ENCODE measurements at places on chromosomes 5 and 9.

DNA sequence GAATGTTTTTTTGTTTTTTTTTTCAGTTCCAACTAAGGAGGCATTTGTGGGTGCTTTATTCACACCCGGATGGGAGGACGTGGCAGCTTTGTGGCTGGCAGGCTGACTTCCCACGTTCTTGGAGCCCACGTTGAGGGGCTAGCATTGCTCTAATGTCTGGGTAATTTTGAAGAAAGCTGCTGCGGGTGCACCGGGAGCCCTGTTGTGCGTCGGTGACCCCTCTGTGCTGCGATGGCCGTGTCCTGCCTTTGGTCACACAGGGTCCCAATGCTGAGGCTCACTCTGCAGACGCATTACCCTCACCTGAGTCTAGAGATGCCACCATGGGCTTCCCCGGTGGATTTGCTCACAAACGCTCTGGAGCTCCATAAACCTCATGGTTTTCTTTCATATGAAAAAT lies 34.2 kb downstream of the NDUFS6 start:
- DNase-seq = no peak

DNA sequence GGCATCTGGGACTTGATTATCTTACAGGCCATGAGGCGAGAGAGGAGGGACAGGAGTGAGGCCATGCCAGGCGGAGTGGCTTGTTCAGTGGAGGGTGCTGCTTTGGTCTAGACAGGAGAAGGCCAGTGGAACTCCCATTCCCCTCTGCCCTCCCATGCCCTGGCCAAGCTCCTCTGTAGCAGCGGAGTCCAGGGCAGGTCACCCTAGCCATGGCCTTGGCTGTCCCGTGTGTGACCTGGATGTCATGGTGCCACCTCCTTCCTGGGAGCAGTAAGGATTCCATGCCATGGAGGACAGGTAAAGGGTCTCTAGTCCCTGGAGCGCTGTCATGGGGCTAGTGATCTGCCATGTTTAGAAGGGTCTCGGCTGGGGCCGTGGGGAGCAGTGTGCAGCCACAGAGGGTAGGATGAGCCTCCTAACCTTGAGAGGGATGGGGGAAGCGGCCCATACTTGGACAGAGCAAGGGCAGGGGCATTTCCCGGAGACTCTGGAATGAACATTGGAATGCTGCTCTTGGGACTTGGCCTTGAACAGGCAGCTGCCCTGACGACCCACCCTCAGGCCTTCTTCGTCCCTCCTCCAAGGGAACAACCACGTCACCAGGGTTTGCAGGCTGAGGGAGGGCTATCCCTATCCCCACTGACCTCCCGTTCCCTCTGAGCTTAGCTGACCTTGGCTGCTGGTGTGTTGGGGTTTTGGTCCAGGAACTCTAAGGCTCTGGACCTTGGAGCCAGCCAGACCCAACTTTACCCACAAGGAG lies 100.4 kb downstream of the DAB2IP start:
- no peak for DNase-seq

DNA sequence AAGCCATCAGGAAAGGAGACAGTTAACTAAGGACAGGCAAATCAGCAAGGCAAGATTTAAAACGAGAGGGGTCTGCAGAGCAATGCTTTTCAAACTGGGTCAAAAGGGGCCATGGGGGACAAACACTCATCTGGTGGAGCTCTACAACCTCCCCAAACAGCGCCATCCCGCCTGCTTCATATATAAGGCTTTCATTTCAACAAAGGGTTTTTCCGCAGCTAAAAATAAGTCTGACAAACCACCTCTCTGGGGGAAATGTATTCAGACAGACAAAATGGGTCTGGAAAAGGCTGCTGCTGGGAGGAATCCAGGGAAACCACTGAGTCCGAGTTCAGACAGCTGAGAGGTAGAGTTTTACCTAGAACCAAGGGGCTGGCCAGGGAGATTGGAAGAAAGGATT lies 8.3 kb upstream of the SEPTIN8 start:
- DNase-seq = no peak

- no peak for DNase-seq
These were observed 7.2 kb downstream of the TAS2R1 start for GRCh38 chr5:9622971-9623421.

DNA sequence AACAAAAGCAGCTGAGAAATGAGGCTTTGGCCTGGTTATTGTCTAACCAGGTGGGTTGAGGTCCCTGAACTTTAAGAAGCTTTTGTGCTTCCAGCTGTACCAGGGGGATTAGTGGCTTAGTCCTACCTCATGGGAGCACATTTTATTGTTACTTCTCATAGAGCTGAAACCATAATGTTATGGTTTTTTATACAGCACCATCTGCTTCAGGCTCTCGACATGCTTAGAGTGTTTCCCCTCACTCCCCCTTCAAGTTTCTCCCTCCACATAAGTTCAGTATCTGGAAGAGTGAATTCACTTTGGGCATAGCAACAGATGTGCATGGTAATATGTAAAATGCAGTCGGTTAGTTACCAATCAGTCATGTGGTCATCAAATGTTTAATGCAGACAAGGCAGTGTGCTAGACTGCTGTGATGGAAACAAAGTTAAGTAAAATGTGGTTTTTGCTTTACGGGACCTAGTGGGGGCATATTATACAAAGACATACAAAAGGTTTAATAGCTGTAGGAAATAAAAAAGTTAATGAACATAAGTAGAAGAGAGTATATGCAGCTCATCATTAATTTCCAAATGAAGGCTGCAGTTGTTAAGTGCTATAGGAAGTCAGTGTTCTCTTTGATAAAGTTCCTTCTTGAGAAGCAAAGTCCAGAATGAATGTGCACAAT lies 95.9 kb upstream of the SPRY4 start:
- no peak for DNase-seq

DNA sequence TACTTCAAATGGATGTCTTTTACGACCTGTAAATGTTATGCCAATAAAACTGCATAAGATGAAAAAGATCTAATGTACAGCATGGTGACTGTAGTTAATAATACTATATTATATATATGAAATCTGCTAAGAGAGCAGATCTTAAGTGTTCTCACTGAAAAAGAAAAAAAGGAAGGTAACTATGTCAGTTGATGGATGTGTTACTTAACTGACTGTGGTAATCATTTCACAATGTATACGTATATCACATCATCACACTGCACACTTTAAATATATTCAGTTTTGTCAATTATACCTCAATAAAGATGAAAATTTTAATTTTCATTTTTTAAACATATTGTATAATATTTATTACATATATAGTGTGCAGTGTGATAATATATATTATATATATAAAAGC lies 31.9 kb downstream of the THBS4 start:
- DNase-seq = no peak

- DNase-seq = no peak
These were observed 531.9 kb upstream of the CHD1 start for GRCh38 chr5:99460701-99461100.

GRCh38 chr9:23232831-23233230 lies 593.2 kb downstream of the ELAVL2 start:
- DNase-seq = no peak

DNA sequence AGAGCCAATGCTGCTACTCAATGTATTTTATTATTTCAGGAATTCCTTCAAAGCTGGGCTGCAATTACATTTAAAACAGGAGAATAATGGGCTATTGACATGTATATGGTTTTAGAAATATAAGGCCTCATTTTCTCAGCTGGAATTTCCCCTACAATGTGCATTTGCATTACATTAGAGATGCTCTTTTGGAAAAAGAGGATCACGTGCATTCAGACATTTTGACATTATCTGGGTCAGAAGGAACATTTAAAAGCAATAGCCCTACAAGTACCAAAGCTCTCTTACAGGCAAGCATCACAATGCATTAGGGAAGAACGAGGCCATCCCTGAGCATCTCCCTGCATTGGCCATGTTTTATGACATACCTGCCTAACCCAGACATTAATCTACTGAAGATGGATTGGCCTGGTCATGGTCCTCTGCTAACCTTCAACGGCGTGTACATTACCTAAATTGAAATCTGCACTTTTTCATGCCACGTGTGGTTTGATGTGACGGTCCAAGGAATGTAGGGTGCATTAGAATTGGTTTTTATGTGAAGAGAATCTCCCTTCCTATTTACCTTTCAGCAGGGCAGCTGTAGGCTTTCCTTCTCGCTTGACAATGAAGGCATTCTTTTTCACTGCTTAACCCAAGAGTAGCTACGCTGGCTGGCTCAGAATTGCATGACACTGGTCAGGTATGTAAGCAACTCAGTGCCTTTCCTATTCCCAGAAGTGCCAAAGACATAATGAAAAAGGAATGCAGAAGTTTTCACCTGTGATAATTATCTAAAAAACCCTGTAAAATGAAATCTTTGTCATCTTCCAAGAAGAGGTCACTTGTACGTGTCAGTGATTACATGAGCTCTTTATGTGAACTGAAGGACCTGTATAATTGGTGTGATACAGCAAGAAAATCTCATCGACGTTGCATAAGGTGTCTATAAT lies 212.3 kb upstream of the MPDZ start:
- DNase-seq = no peak

DNA sequence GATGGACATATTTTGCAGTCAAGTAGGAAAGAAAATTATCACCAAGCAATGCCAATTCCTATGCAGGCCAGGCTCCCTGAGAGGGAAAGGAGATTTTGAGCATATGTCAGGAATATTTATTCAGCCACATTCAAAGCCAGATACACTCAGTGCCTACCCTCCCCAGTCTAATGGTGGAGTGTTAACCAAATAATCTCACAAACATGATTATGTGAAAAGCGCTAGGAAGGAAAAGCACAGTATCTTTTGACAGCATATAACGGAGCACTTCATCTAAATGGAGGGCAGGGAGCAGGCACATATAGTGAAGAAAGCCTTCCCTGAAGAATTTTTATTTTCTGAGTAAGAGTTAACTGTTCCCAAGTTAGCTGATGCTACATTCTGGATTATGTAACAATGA lies 80.3 kb upstream of the SLC30A5 start:
- DNase-seq = no peak

DNA sequence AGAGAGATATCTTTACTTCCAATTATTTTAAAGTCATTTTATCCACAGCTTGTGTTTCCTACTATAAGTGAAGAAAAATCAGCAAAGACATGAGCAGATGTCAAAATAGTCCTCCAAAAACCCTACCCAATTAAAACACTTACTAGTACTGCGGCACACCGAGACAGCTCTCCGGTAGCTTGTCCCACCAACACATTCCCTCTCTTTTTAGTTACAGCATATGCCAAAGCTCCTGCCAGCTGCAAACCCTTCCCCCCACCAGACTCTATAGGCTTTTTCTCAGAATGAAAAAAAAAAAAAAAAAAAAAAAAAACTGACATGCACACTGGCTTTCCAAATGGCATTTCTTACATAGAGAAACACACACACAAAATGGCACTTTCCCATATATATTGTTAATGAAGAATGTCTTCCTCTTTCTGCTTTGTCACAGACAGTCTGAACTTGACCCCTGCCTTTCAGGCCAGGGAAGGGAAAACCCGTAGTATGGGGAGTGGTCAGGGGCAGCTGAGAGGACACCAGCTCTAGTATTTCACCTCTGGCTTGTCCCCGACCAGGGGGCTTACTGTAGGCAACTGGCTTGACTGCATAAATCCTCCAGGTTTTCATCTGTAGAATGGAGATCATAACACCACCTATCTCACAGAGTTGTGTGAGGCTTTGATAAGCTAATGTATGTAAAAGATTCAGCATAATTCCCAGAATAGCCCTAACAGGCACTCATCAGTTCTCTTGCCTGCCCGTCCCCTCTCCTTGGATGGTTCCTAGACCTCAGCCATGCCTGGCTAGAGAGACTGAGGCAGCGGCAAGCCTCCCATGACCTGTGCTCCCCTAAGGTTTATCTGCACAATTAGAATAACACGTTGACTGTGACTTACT lies 233.6 kb downstream of the CRB2 start:
- DNase-seq = no peak

GRCh38 chr5:107652839-107653607 lies 17.7 kb downstream of the EFNA5 start:
- DNase-seq = no peak

- peak; percentile 82 for DNase-seq
These were observed 34.4 kb upstream of the GLIPR2 start for GRCh38 chr9:36101916-36102741.

DNA sequence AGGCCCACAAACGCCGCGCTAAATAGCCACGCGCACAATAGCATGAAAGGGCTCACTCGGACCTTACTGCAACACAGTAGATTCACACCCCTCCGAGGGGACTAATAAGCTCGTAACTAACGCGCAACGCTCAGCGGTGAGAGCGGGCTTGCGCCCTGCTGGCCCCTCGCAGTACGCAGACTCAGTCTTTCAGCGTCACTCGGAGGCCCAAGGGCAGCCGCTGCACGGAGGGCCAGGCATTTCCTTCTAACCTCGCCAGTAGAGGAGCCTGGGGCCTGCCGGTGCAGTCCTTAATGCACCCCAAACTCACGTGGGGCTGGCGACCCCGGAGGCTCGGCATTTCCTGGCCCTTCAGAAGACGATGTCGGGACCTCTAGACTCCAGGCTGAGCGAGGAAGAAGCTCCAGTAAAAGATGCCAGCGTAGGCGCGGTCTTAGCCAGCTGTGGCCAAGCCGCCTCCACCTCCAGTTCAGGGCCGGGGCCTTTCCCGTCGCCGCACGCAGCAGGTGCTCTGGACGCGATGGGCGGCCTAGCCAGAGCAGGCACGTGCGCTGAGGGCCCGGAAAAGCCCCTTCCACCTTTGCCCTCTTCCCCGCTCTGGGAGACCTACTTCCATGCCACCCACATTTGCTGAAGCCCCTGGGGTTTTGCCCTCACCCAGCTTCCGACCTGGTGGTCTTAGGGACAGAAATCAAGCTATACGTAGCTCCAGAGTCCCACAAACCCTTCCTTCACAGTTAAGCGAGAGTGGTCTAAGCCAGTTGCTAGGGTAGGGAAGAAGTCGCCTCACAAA lies 38.3 kb upstream of the TIFAB start:
- no peak for DNase-seq

DNA sequence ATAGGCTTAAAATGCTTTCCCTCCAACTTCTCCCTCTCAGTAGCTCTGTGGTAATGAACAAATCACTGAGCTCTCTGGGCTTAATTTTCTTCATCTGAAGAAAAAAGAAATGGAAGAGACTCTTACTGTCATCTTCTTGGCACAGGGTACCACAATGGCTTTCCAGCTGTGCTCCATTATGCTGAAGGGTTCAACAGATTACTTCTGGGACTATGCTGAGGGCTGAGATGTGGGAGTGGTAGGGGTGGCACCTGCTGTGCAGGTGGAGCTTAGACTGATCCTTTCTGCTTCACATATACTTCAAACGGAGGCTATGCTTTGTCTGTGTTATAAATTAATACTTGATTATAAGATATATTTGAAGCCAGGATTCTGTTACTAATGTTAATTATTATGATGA lies 840.2 kb upstream of the C9orf72 start:
- DNase-seq = no peak

DNA sequence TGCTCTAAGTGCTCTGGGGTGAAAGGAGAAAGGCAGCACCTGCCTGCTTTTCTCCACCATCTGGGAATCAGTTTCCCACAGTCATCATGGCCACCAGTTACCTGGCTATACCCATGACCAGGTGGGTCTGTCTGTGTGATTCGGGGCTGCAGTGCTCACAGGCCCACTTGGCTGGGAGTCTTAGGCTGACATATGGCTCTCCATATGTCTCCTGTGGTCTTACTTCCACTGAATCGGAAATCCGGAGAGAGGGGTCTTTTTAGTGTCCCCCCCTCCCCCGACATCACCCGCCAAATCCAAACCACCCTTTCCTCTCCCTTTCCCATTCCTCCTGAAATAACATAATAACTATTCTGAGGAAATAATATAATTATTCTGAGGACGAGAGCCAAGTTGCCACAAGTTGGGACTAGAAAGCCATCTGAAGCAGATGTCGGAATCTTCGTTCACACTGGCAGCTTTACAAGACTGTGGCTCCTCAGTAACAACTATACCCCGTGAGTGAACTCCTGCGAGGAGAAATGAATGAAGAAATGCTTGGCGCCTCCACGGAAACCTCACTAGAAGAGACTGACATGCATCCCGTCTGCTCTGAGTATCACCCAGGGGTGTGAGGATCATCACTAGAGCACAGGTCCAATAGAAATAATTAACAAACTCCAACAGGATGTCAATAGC lies 143.4 kb downstream of the MYO10 start:
- DNase-seq = no peak
